Lower lobe of right lung (tissue), 2 donors: ENCODE measurements at places on chromosomes 5 and 9. TPM values are rescaled to one million over a fixed set of nuclear protein-coding genes. Genes with fewer than 3 reads are reported as not detected.

PCDHGA11 gene
- 3.2 TPM for total RNA-seq

FRRS1L gene
- total RNA-seq, result 0.06 TPM

GGTA1 gene
- total RNA-seq, result 14.0 TPM

LIX1 gene
- not detected for total RNA-seq

FCN2 gene
- total RNA-seq, result not detected

VCP gene
- 175 TPM for total RNA-seq

CMYA5 gene
- 2.0 TPM for total RNA-seq

PCDHB4 gene
- 2.2 TPM for total RNA-seq

C8G gene
- 2.2 TPM for total RNA-seq

SGTB gene
- 9.2 TPM for total RNA-seq

CCDC152 gene
- 1.3 TPM for total RNA-seq

RNF180 gene
- 12.2 TPM for total RNA-seq

CCDC171 gene
- 2.9 TPM for total RNA-seq

QRFP gene
- total RNA-seq, result not detected

ZFP62 gene
- 28.3 TPM for total RNA-seq

NOXA1 gene
- 6.9 TPM for total RNA-seq

TLE1 gene
- total RNA-seq, result 17.9 TPM

PDZD2 gene
- total RNA-seq, result 67.8 TPM

FGFR4 gene
- 59.7 TPM for total RNA-seq

FGF10 gene
- 7.6 TPM for total RNA-seq

MYORG gene
- 4.8 TPM for total RNA-seq

SPINK7 gene
- not detected for total RNA-seq
